ENCODE measurements at places on chromosomes 1 and 21.
A peak's percentile ranks its signal among the peaks of the same experiment; 100 is the strongest.

- DNase-seq, result peak; percentile 70
These were observed 23.4 kb upstream of the RNF187 start for GRCh38 chr1:228463559-228464455.

GRCh38 chr1:237416924-237417655 is 375.1 kb downstream of the RYR2 start:
- no peak for DNase-seq

DNA sequence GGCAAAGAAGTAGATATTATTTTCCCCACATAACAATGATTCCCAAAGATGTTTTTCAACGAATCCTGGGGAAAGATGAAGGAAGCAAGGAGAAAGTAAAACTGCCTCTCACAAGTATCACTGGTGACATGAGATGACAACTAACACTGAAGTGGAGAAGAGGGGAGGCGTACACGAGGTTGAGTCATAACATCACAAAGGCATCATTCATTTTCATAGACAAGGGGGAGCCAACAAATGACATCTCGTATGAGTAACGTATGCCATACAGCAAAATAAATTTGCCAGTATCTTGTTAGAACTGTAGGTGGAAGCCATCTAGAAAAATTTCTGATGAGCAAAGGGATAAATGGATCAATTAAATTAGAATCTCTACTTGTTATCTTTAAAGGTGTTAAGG is 56.6 kb downstream of the ATP1B1 start:
- no peak for DNase-seq

DNA sequence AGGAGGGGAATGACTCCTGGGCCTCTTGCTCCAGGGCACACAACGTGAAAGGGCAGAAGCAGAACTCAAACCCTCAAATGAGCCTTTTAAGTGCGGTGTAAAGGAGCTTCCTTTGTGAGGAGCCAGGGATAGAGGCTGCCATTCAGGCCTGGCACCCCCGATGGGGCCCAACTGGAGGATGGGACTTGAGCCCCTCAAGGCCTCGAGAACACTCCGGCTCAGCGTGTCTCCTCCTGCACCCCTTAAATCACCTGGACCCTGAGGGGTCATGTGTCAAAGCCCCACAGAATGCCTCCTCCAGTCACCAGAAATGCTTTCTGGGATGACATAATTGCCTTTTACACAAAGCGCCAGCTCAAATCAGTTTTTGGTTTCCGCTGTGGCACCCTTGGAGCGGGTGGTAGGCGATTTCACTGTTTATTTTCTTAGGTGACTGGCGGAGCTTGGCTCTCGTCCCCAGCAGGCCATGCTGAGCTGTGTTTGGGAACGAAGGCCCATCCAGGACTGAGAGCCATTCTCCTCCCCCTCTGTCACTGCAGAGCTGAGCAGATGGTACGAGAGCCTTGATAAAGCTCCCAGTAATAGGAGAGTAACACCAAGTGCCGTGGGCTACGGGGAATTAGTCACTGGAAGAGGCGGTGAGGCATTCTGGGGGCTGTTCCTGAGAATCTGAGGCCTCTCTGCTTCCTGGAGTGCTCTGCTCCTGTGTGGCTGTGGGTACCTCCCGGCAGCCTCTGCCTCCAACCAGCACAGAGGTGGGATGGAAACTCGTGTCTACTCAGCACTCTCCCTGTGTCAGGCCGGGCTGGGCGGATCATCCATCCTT is 163.0 kb downstream of the GRIK3 start:
- no peak for DNase-seq

GRCh38 chr1:109210058-109210457 is 3.7 kb upstream of the SARS1 start:
- no peak for DNase-seq

DNA sequence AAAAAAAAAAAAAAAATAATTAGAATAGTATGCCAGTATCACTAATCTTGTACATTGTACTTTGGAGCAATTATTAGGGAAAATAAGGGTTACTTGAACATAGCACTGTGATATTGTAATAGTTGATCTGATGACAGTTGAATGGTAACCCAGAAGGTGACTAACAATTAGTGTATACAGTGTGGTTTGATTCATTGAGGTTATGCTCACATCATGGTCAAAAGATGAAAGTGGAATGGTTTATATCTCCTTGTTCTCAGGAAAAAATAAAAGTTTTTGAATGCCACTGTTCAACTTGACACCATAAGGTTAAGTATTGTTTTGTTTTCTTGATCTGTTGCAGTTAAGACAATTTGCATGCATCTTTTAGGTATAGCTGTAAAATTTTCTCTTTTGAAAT is 87.0 kb downstream of the GPR52 start:
- no peak for DNase-seq

DNA sequence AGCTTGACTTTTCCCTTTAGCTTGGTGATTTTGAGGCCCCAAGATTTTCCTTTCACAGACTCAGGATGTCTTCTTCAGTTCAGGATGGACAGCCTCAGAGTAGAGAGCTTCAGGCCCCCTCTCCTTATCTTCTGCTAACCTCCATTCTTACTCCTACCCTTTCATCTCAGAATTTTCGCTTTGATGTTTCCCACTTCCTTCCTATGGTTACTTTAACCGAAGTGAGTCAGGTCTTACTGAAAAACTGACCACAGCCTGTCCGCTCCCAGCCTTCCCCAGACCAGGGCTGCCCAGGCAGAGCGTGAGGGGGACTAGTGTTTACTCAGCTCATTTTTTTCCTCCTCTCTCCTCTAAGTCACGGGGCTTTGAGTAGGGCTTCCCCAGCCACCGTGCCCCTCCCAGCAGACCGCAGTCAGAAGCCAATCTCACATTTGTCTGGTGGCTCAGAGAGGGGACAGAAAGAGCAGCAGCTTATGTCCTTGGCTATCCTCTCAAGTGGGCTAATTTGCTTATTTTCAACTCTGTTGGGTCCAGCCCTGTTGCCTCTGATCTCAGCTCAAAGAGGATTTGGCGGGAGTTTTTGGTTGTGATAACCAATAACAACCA is 4.2 kb upstream of the IL19 start:
- peak; percentile 76 for DNase-seq

- no peak for DNase-seq
These were observed 128.4 kb upstream of the NGF start for GRCh38 chr1:115466433-115466832.

DNA sequence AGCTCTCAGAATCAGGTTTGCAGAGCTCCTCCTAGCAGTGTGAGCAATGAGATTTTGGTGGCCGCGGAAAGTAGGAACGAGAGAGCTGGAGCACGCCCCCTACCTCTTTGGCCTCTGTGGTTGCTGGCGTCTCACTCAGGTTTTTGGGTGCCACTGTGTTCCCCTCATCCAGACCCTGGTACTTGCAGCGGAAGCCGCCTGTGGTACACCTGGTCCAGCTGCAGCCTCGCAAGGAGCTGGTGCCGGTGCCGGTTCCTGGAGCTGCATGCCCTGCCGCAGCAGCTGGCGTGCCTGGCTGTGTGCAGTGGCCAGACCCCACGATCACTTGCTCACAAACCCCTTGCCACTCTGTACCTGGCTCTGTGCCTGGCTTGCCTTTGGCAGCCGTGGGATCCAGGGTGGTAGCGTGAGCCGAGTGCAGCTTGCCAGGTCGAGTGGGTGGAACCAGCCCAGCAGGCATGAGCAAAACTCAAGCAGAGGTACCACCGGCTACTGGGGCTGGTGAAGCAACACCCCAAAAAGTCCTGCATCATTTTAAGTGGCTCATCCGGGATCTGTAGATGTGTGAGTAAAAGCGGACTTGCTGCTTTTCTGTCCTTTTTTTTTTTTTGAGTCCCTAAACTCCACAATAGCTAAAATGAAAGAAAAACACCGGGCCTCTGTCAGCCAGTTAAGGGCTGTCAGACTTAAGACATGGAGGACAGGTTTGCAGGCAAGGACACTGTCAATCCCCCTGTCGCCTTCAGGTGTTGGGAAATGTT is 844.9 kb downstream of the KCNT2 start:
- DNase-seq, result no peak

DNA sequence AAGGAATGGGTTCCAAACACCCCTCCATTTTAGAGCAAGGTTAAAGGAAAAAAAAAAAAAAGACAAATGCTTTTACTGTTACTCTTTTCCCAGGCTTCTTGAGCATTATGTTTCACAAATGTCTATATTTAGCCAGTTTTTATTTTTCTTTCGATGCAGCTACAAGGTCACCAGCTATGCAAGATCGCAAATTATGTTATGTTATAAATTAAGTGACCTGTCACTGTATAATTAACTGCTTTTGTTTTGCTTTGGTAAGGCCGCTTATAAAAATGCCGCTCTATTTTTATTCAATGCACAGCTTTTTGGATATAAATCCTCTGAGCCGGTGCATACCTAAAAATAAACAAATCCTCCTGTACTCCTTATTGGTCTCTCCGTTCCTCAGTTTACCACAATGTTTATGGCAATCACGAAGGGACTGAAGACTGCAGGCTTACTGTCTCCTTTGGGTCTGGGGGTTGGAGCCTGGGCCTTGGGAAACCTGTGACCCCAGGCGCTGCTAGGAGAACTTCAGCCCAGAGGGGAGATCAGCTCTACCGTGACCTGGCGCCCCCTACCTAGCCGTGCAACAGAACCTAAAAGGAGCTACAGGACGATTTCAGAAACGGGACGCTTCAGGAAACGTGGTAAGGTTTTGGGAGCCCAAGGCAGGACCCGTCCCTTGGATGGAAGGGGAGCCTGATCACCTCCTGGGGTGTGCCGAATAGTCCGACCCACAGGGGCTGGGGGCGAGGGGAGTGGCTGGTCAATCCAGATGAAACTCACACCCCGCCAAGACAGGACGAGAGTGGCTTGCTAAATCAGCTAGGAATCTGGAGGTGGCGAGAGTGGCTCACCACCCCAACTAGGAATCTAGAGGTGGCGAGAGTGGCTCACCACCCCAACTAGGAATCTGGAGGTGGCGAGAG is 101.2 kb upstream of the CD55 start:
- no peak for DNase-seq

- DNase-seq, result peak; percentile 72
These were observed 30.9 kb downstream of the GPA33 start for GRCh38 chr1:167059045-167059808.

GRCh38 chr1:4655674-4656532 is 1.5 kb downstream of the AJAP1 start:
- peak; percentile 2 for DNase-seq

DNA sequence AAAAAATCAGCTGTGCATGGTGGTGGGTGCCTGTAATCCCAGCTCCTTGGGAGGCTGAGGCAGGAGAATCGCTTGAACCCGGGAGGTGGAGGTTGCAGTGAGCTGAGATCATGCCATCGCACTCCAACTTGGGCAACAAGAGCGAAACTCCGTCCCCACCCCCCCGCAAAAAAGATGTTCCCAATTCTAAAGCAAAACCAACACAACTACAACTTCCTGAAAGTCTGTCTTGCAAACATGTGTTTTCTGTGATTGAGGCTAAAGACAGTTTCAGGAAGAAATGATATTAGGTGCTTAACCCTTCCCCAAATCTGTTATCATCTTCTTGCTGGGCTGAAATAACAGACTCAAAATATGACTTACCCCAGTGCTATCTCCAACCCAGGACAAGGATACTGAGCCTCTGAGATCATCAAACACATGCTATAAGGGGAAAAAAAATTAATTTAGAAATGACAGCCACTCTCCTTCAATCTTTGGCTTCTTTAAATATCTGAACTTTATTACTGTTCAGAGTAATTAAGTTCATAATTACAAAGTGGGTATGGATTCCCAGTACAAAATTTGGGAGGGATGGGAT is 28.5 kb downstream of the SORT1 start:
- DNase-seq, result no peak

DNA sequence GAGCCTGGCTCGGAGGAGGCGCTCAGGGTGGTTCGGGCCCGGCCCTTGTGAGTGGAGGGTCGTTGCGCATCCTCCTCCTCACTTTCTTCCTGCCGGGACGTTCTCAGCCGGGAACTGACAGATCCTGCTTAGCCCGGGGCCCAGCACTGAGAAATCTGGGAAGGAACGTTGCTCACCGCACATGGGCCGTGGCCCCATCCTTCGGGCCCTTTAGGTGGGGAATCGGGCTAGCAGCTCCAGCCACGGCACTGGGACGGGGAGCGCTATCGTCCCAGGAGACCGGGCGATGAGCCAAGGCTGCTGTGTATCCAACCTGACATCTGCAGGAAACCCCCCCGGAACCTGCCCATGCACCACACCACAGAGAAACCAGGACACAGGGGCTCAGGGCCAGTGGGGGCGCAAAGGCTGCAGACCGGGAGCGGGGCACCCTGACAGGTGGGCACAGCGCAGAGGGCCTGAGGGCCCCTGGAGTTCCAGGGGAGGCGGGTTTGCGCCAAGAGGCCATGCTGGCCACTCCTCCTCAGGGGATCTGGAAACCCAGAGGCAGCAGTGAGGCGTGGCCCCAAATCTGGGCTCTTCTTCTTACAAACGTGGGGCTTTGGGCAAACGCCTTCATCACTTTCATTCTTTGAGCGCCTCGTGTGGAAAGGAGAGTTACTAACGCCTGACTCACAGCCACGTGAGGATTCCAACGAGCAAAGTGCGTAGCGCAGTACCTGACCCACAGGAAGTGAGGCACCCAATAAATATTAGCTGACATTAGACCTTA is at the start of gene SH2D5:
SH2D5 (minus strand) TSS at position 116 of the 772 bp plus-strand sequence. CDS start 4,659 bp downstream, outside the sequence.
- peak; percentile 75 for DNase-seq

- DNase-seq, result no peak
These were observed 58.0 kb downstream of the CLIC4 start for GRCh38 chr1:24803220-24803619.

All from CD4-positive, alpha-beta T cell treated with Interleukin-10 for 1 hour (primary cell).